ENCODE measurements at places on chromosomes 5 and 9.

- H3K27me3 ChIP-seq, result no peaks in the 10 kb centered on the region
- H3K27ac ChIP-seq, result no peak overlapping the region
- peaks cover 40% of the 10 kb centered on the region for H3K4me1 ChIP-seq
- H3K36me3 ChIP-seq, result peaks cover 3% of the 10 kb centered on the region
Observed at GRCh38 chr5:154309371-154309745, 118.8 kb downstream of the GALNT10 start.

DNA sequence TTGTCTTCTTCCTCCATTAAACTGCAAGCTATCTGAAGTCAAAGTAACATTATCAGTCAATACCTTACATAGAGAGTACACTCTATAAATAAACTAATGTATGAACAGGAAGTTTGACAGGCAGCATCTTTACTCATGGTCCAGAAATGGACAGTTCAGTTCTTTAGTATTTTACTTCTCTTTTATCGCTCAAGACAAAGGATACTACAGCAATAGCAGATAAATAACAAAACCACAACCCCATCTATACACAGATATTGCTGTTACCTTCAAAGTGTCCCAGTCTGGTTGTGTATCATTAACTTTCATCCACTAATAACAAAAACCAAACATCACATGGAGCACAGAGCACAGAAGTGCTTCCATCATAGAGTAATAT is 46.4 kb downstream of the SEMA5A start:
- no peak for DNase-seq
- no peak overlapping the region for H3K27ac ChIP-seq
- no peaks in the 10 kb centered on the region for H3K36me3 ChIP-seq
- H3K4me1 ChIP-seq, result no peaks in the 10 kb centered on the region

GRCh38 chr5:89277816-89278215 is 394.8 kb upstream of the MEF2C start:
- DNase-seq, result no peak
- no peak overlapping the region for H3K27ac ChIP-seq
- H3K36me3 ChIP-seq, result no peaks in the 10 kb centered on the region
- H3K4me1 ChIP-seq, result no peaks in the 10 kb centered on the region
- no peaks in the 10 kb centered on the region for H3K27me3 ChIP-seq
- no peak overlapping the region for H3K4me3 ChIP-seq

DNA sequence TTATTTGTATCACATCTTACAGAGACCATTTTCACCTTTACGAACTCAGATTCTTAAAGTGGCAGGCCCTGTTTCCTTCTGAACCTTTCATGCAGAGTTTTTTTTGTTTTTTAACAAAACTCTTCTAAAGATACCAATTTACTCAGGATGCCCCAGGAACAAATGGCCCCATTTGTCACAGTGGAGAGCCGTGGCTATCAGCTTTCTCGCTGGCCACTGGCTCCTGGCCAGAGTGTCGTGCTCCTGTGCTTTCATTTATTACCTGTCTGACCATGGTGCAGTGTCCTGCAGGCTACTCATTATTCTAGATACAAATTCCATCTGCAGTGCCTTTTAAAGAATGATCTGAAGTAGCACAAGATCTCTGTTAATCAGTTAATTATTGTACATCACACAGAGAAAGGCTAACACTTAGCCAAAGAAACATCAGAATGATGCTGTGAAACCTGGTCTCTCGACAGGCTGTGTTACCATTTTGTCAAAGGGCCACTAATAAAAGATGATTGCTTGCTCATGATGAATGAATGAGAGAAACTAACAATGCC is 27.8 kb downstream of the ADRA1B start:
- no peak overlapping the region for H3K4me3 ChIP-seq
- no peak overlapping the region for H3K27ac ChIP-seq
- peaks cover 76% of the 10 kb centered on the region for H3K27me3 ChIP-seq
- H3K4me1 ChIP-seq, result no peaks in the 10 kb centered on the region
- DNase-seq, result no peak
- no peaks in the 10 kb centered on the region for H3K36me3 ChIP-seq

- no peak overlapping the region for H3K4me3 ChIP-seq
- no peaks in the 10 kb centered on the region for H3K36me3 ChIP-seq
- H3K27ac ChIP-seq, result no peak overlapping the region
- no peaks in the 10 kb centered on the region for H3K4me1 ChIP-seq
- H3K27me3 ChIP-seq, result no peaks in the 10 kb centered on the region
- no peak for DNase-seq
Observed at GRCh38 chr5:115429345-115429940, 115.1 kb downstream of the FEM1C start.

DNA sequence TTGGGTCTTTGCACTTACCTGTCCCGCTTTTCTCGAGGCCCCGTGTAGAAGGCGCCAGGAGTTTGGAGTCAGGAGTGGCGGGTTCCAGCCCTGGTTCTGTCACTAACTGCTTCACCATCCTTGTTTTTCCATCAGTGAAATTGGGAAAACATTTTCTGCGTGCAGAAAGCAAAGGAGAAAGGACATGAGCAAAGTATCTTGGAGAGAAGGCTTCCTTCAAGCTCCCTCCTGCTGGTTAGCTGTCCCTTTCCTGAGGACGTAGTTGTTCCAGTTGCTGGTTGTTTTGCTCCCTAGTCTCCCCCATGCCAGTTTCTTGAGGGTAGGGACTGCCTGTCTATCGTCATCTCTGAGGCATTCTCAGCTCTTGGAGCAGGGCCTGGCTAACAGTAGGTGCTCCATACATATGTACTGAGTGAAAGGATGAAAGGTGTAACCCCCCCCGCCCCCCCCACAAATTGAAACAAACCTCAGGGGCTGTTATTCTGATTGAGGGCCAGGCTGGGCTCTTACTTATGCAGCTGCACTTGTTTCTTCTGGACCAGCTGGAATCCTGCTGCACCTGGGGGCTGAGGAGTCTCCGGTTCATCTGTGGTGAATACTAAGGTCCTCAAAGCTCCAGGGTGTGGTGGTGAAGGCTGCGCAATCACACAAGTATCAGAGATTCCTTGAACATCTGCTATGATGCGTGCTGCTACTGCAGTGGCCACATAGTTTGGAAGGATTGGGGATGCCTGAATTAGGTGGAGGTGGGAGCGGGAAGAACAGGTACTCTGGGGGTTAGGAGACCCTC is 1.0 kb downstream of the SMIM3 start:
- no peak for DNase-seq
- peak overlapping the region; percentile 85 for H3K4me3 ChIP-seq
- peaks cover 11% of the 10 kb centered on the region for H3K27me3 ChIP-seq
- H3K4me1 ChIP-seq, result peaks cover 46% of the 10 kb centered on the region
- peak overlapping the region; percentile 82 for H3K27ac ChIP-seq
- peaks cover 5% of the 10 kb centered on the region for H3K36me3 ChIP-seq

GRCh38 chr5:134001938-134002731 is 2.6 kb downstream of the VDAC1 start:
- H3K27me3 ChIP-seq, result no peaks in the 10 kb centered on the region
- peaks cover 21% of the 10 kb centered on the region for H3K36me3 ChIP-seq
- H3K27ac ChIP-seq, result peak overlapping the region; percentile 49
- H3K4me1 ChIP-seq, result peaks cover 60% of the 10 kb centered on the region

DNA sequence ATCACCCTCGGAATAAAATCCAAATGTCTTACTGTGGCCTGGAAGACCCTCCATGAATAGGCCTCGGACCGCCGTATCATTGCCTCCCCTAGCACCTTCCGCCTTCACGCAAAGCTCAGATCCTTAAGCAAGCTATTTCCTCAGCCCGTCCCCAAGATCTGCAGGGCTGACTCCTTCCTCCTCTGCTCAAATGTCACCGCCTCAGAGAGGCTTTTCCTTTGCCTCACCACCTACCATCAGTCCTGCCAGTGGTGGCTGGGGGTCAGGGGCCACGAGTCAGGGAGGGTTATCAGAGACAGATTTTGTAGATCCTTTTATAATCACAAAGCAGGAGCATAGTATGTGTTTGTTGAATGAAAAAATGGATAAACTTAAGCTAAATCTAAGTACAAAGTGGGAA is 74.4 kb upstream of the KIF2A start:
- peaks cover 2% of the 10 kb centered on the region for H3K36me3 ChIP-seq
- no peak overlapping the region for H3K4me3 ChIP-seq
- H3K4me1 ChIP-seq, result no peaks in the 10 kb centered on the region
- DNase-seq, result no peak

- H3K27me3 ChIP-seq, result no peaks in the 10 kb centered on the region
- no peak overlapping the region for H3K27ac ChIP-seq
- H3K4me3 ChIP-seq, result no peak overlapping the region
- H3K4me1 ChIP-seq, result no peaks in the 10 kb centered on the region
- no peaks in the 10 kb centered on the region for H3K36me3 ChIP-seq
Observed at GRCh38 chr5:40166802-40167201, 512.9 kb upstream of the PTGER4 start.

DNA sequence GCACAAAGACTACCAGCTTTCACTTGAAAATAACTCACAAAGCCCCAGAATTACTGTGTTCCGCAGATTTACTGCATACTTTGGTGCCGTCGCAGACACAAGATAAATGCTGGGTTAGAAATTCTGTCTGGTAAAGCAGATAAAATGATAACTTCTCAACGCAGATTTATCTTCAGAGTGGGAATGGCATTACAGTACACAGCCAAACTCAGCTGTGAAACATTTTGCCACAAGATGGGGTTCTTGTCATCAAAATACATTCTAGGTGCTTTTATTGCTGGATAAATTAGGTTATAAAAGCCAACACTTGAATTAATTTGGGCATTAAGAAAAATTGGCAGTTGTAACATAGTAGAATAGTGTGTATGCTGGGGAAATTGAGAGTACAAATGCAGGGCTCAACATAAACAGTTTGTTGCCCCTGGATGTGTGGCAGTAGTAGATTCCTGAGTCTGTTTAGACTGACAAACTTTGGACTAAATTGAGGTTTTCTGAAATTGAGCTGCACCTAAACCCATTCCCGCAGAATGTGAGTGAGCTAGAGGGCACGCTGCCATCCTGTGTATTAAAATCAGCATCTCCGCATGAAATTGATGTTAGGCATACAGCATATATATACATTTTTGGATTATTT is 61.1 kb downstream of the LMNB1 start:
- no peaks in the 10 kb centered on the region for H3K4me1 ChIP-seq
- peaks cover 15% of the 10 kb centered on the region for H3K36me3 ChIP-seq
- DNase-seq, result no peak
- H3K27ac ChIP-seq, result no peak overlapping the region
- H3K27me3 ChIP-seq, result no peaks in the 10 kb centered on the region

- peaks cover 2% of the 10 kb centered on the region for H3K36me3 ChIP-seq
- H3K4me1 ChIP-seq, result peaks cover 55% of the 10 kb centered on the region
- DNase-seq, result peak; percentile 61
- H3K27ac ChIP-seq, result peak within 1 kb of the TSS; percentile 90
- H3K4me3 ChIP-seq, result peak within 1 kb of the TSS; percentile 97
- peaks cover 12% of the 10 kb centered on the region for H3K27me3 ChIP-seq
Observed at GRCh38 chr5:175478384-175479124, at the start of gene SFXN1. SFXN1 (plus strand) TSS chr5:175478560; CDS start chr5:175492104, 13,544 bp downstream.

DNA sequence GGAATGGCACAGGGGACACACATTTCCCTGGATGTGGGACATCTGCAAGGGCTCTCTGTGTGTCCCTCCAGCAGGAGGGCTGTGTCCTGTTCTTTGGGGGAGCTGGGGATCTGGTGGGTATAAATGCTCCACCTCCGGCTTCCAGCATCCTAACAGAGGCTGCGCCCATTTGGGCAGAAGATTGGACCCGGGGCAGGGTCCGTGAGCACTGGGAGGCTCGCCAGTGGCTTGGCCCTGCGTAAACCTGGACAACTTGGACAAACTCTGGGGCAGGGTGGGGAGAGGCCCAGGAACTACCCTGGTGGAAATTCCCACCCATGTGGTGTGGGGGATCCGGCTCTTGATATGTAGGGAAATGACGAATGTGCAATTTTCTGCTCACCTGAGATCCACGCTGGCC is 80.9 kb downstream of the GADD45G start:
- peaks cover 7% of the 10 kb centered on the region for H3K27me3 ChIP-seq
- DNase-seq, result no peak
- no peak overlapping the region for H3K27ac ChIP-seq

GRCh38 chr9:83714329-83714728 is 6.6 kb upstream of the UBQLN1 start:
- H3K27ac ChIP-seq, result no peak overlapping the region
- H3K36me3 ChIP-seq, result no peaks in the 10 kb centered on the region
- no peak for DNase-seq
- no peaks in the 10 kb centered on the region for H3K27me3 ChIP-seq

DNA sequence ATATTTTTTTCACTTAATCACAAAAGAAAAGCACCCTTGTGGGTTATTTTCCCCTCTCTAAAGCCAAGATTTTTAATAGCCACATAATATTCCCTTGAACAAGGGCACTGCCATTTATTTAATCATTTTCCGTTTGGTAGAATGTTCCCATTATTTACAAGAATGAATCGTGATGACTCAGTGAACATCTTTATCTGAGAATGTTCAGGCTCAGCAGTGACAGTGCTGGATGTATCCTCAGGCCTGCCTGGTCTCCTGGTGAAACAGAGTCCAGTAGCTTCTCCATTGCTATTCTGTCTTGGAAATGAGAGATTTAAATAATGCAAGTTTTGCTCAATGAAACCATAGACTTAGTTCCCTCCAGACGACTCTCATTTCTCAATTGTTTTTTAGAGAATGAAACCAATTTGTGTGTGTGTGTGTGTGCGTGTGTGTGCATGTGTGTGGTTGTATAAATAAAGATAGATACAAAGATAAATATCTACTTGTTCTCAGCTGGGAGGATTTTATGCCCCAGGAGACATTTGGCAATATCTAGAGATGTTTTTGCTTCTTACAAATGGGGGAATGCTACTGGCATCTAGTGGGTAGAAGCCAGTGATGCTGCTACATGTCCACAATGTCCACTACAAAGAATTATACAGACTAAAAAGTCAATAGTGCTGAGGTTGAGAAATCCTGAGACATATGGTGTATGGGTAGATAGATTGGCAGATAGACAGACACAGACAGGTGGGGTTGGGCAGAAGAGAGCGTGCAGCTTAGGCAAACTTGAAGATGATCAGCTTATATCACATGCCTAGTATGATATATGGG is 55.0 kb downstream of the PAPPA start:
- no peak overlapping the region for H3K4me3 ChIP-seq
- H3K36me3 ChIP-seq, result no peaks in the 10 kb centered on the region
- no peaks in the 10 kb centered on the region for H3K27me3 ChIP-seq
- H3K27ac ChIP-seq, result no peak overlapping the region

- peaks cover 23% of the 10 kb centered on the region for H3K4me1 ChIP-seq
- peaks cover 43% of the 10 kb centered on the region for H3K36me3 ChIP-seq
- no peaks in the 10 kb centered on the region for H3K27me3 ChIP-seq
- DNase-seq, result no peak
- no peak overlapping the region for H3K4me3 ChIP-seq
Observed at GRCh38 chr9:129878291-129878690, 43.0 kb downstream of the USP20 start.

GRCh38 chr9:127977009-127977883 is 3.5 kb downstream of the EEIG1 start:
- peak overlapping the region; percentile 94 for H3K4me3 ChIP-seq
- H3K4me1 ChIP-seq, result peaks cover 66% of the 10 kb centered on the region
- H3K36me3 ChIP-seq, result peaks cover 36% of the 10 kb centered on the region
- H3K27ac ChIP-seq, result peak overlapping the region; percentile 94
- H3K27me3 ChIP-seq, result no peaks in the 10 kb centered on the region

DNA sequence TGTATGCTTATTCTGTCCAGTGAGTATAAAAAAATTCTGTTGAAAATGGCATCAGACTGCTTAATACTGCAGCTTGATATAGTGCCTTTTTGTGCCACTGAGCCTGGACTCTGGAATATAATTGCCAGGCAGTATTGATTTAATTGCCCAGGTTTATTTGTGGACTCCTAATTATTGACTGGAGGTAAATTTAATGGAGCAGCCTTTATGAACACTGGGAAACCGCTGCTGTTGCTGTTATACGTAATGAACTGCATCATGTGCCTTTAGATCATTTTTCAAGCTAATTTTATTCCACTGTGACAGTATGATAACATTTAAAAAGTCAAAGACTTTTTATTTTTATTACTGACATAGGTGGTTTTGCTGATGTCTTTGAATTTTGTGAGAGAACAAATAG is 90.2 kb upstream of the SH3GL2 start:
- no peaks in the 10 kb centered on the region for H3K4me1 ChIP-seq
- H3K36me3 ChIP-seq, result no peaks in the 10 kb centered on the region
- no peaks in the 10 kb centered on the region for H3K27me3 ChIP-seq
- DNase-seq, result no peak
- no peak overlapping the region for H3K4me3 ChIP-seq
